Caco-2 (cell line): ENCODE measurements at places on chromosomes 7 and 10. TPM values are rescaled to one million over a fixed set of nuclear protein-coding genes. Genes with fewer than 3 reads are reported as not detected.

SPDYE16 gene
- total RNA-seq = 0.34 and 0.44 TPM in 2 replicates

PLEKHS1 gene
- total RNA-seq = not detected in 2 replicates

SFRP5 gene
- total RNA-seq = 1.0 and 1.1 TPM in 2 replicates

NET1 gene
- total RNA-seq = 149 and 175 TPM in 2 replicates

GNGT1 gene
- total RNA-seq = 0.54 and 0.97 TPM in 2 replicates

- H3K27ac ChIP-seq = no peak overlapping the region
- no peak for DNase-seq
- H3K4me1 ChIP-seq = no peaks in the 10 kb centered on the region
- H3K36me3 ChIP-seq = no peaks in the 10 kb centered on the region
- no peaks in the 10 kb centered on the region for H3K27me3 ChIP-seq
Measured at GRCh38 chr7:20601121-20601520, 14.3 kb upstream of the ABCB5 start.

GRCh38 chr10:77626266-77626935 lies 11.2 kb downstream of the KCNMA1 start:
- no peak overlapping the region for H3K27ac ChIP-seq
- H3K4me1 ChIP-seq = no peaks in the 10 kb centered on the region
- no peaks in the 10 kb centered on the region for H3K27me3 ChIP-seq
- no peak overlapping the region for H3K4me3 ChIP-seq

GRCh38 chr7:131861620-131862346 lies 305.4 kb upstream of the PODXL start:
- no peaks in the 10 kb centered on the region for H3K4me1 ChIP-seq
- no peak overlapping the region for H3K27ac ChIP-seq
- H3K36me3 ChIP-seq = no peaks in the 10 kb centered on the region
- H3K27me3 ChIP-seq = no peaks in the 10 kb centered on the region

DNA sequence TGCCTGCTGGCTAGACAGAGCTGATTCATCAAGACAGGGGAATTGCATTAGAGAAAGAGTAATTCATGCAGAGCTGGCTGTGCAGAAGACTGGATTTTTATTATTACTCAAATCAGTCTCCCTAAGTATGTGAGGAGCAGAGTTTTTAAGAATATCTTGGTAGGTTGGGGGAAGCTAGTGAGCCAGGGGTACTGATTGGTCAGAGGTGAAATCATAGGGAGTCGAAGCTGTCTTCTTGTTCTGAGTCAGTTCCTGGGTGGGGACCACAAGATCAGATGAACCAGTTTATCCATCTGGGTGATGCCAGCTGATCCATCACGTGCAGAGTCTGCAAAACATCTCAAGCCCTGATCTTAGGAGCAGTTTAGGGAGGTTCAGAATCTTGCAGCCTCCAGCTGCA lies 39.8 kb downstream of the FOXI2 start:
- H3K27ac ChIP-seq = no peak overlapping the region
- H3K4me1 ChIP-seq = no peaks in the 10 kb centered on the region
- no peaks in the 10 kb centered on the region; the same call in 1 of the 2 replicates for H3K27me3 ChIP-seq
- no peaks in the 10 kb centered on the region for H3K36me3 ChIP-seq

GRCh38 chr10:132064082-132064755 lies 1.5 kb upstream of the JAKMIP3 start:
- no peak overlapping the region for H3K4me3 ChIP-seq
- no peak for DNase-seq
- no peaks in the 10 kb centered on the region for H3K36me3 ChIP-seq
- no peak overlapping the region for H3K27ac ChIP-seq
- H3K4me1 ChIP-seq = no peaks in the 10 kb centered on the region; the same call in 1 of the 2 replicates

GRCh38 chr7:158368449-158368848 lies 219.2 kb downstream of the PTPRN2 start:
- no peak overlapping the region for H3K27ac ChIP-seq
- H3K4me1 ChIP-seq = no peaks in the 10 kb centered on the region
- H3K36me3 ChIP-seq = no peaks in the 10 kb centered on the region
- DNase-seq = no peak

DNA sequence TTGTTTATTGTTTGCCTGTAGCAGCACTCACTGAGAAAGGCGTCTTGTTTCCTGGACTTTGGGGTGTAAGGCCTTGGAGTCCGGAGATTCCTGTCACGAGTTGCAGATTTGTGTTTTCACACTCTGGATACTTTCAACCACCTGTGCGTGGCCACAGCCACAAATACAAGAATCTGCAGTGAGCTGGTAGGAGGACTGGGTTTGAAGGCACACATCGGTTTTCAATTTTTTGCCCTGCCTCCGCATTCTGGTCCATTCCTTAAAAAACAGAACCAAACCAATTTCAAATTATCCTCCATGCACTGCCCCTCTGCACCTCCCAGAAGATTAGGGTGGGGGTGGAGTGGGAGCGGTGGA lies 619 bp downstream of the EXOC4 start:
- H3K27ac ChIP-seq = peak overlapping the region; percentile 95
- no peaks in the 10 kb centered on the region for H3K36me3 ChIP-seq
- DNase-seq = no peak
- H3K27me3 ChIP-seq = no peaks in the 10 kb centered on the region
- H3K4me3 ChIP-seq = peak overlapping the region; percentile 73

- no peaks in the 10 kb centered on the region for H3K4me1 ChIP-seq
- H3K27ac ChIP-seq = no peak overlapping the region
- H3K36me3 ChIP-seq = no peaks in the 10 kb centered on the region
- no peaks in the 10 kb centered on the region; the same call in 1 of the 2 replicates for H3K27me3 ChIP-seq
- H3K4me3 ChIP-seq = no peak overlapping the region
Measured at GRCh38 chr7:141837683-141838082, 3.6 kb downstream of the PRSS37 start.

DNA sequence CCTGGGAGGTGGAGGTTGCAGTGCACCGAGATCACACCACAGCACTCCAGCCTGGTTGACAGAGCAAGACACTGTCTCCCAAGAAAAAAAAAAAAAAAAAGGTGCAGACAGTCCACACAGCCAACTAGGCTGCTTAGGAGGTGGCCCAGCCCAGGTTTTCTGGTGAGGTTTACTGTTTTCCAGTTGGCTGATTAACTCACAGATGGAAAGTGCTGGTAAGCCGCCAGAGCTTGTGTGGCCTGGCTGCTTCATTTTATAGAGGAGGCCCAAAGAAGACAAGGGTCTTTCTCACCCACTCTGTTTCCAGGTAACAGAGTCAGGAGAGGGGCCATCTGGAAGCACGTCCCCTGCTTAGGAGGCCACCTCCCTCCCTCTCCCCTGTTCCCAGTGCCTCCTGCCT lies 6.2 kb downstream of the RHBDD2 start:
- no peaks in the 10 kb centered on the region; the same call in 1 of the 2 replicates for H3K4me1 ChIP-seq
- DNase-seq = no peak
- H3K36me3 ChIP-seq = peaks cover 4% of the 10 kb centered on the region; the same call in 1 of the 2 replicates
- no peak overlapping the region for H3K27ac ChIP-seq
- H3K27me3 ChIP-seq = no peaks in the 10 kb centered on the region
- no peak overlapping the region for H3K4me3 ChIP-seq

DNA sequence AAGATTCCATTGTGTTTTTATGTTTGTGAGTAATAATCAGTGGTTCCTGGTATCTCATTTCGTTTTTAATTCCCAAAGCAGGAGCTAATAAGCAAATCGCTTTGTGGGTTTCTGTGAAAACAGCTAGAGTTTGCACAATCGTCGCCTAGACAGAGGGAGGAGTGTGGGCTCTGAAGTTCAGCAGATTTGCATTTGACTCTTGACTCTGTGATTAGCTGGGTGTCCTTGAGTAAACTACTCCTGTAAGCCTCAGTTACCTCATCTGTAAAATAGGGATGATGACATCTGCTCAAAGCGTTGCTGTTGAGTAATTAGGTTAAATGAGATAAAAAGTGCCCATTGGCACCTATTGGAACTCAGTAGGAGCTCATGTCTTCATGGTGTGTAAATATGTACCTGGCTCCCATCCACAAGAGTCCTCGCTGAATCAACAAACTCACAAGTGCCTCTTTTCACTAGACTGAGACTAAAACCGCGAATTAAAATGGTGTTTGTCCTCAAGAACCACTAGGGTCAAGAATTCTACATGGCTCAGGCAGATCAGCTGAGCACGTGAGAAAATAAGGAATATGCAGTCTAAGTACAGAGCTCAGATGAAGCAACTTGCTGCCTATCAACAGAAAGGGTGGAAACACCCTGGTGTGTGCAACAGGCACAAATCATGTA lies 385.8 kb upstream of the C7orf33 start:
- H3K27me3 ChIP-seq = no peaks in the 10 kb centered on the region
- DNase-seq = no peak
- peaks cover 3% of the 10 kb centered on the region; the same call in 1 of the 2 replicates for H3K4me1 ChIP-seq
- H3K27ac ChIP-seq = no peak overlapping the region
- H3K36me3 ChIP-seq = no peaks in the 10 kb centered on the region
- H3K4me3 ChIP-seq = no peak overlapping the region

DNA sequence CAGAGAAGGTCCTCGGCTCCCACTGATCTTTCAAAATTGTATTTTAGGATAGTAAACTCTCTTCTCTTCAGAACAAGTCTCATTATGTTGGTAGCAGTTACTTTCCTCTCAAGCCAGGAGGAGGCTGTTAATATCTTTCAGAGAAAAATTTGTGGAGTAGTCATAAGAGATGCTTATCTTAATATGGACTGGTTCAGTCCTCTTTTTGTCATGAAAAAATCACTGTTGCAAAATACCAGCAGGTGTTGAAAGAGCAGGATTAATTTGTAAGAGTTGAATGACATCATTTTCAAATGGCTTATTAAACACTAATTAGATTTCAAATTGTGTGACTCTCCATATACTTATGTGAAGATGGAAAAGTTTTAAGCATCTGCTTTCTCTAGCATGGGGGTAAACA lies 662.5 kb downstream of the POM121L12 start:
- H3K4me1 ChIP-seq = no peaks in the 10 kb centered on the region
- no peak for DNase-seq
- H3K27me3 ChIP-seq = no peaks in the 10 kb centered on the region
- no peak overlapping the region for H3K4me3 ChIP-seq
- no peak overlapping the region for H3K27ac ChIP-seq
- no peaks in the 10 kb centered on the region for H3K36me3 ChIP-seq

- DNase-seq = no peak
- no peaks in the 10 kb centered on the region for H3K27me3 ChIP-seq
- H3K4me1 ChIP-seq = no peaks in the 10 kb centered on the region
- H3K4me3 ChIP-seq = no peak overlapping the region
- no peak overlapping the region for H3K27ac ChIP-seq
Measured at GRCh38 chr10:121165276-121165675, 314.1 kb downstream of the WDR11 start.
